Stimulated activated CD8-positive, alpha-beta memory T cell treated with anti-CD3 and anti-CD28 coated beads, Interleukin-2, amount 100 ng/mL, for 48 hours (primary cell): ENCODE measurements at places on chromosomes 12 and 14.

- no peak for DNase-seq
Measured at GRCh38 chr14:76282581-76282980, 93.4 kb upstream of the ESRRB start.

DNA sequence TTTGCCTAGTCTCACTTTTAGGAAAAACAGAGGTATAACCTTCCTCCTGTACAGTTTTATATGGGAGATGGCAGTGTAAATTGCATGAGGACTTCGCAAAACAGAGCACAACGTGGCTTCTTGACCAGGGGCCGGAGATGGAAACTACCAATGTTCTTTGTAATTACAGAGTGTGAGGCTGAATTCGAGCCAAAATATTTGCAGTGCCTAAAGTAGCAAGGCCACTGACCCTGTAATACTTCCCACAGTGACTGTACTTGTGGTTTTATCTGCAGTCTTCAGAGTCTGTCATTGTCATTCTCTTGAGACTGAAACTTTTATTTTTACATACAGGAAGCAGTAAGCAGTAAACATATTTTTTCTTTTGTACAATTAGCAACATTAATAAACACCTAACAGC is 98.9 kb downstream of the RERG start:
- DNase-seq: no peak

DNA sequence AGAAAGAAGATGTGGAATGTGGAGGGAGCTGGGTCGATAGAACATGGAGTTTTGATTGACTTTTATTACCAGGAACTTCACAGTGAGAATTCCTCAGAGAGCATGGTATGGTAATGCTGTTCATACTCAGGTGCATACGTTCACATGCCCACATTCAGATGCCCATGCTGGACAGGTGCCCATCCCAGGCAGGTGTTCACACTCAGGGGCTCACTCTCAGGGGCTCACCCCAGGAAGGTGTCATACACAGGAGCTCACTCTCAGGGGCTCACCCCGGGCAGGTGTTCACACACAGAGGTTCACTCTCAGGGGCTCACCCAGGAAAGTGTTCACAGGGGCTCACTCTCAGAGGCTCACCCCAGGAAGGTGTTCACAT is 360.0 kb upstream of the SFSWAP start:
- no peak for DNase-seq

DNA sequence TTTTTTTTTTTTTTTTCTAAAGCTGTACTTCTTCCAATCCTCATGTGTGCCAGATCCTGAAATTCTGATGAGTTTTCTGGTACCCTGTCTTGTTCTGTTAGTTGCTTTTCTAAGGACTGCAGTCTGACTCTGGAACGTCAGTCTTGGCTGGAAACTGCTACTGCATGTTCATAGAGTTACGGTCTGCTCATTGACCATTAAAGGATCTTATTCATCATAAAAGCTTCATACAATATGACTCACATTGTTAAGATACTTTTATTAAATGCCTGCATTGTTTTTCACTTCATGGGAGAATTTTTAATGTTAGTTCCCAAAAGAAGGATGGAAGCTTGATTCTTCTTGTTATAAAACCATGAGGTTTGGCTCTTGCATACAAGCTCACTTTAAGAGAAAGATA is 233.6 kb downstream of the SYT10 start:
- no peak for DNase-seq
